ENCODE measurements at places on chromosomes 12 and 14. TPM values are rescaled to one million over a fixed set of nuclear protein-coding genes. Genes with fewer than 3 reads are reported as not detected.

The ISM2 gene
- not detected for total RNA-seq

The MMP14 gene
- total RNA-seq, result 162 TPM

The GPR84 gene
- total RNA-seq, result 1.5 TPM

The SMOC1 gene
- 1.5 TPM for total RNA-seq

The ABCD2 gene
- 1.1 TPM for total RNA-seq

DNA sequence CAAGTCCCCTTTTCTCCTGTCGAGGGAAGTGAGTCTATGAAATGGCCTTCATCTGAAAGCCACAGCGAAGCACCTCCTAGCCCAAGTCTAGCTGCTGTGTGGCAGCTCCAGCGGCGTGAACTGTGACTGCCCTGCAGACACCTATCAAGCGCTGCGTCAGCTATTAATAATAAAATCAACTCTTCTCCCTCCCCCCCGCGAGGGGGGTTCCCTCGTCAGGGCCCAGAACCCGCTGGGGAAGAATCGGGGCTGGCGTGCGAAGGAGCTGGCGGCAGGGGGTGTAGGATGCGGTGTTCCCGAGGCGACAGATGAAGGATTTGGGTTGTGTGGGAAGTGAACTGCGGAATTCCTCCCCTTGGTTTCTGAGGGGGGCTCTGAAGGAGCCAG, 662 bp upstream of the ATP2A2 start:
- DNase-seq, result no peak
- H3K27me3 ChIP-seq, result no peaks in the 10 kb centered on the region
- H3K4me3 ChIP-seq, result peak overlapping the region; percentile 79
- H3K27ac ChIP-seq, result peak overlapping the region; percentile 95

- peak overlapping the region; percentile 90 for H3K27ac ChIP-seq
- peaks cover 52% of the 10 kb centered on the region for H3K4me1 ChIP-seq
- no peaks in the 10 kb centered on the region for H3K36me3 ChIP-seq
- H3K27me3 ChIP-seq, result no peaks in the 10 kb centered on the region
Measured at GRCh38 chr12:111434680-111435338, 29.1 kb downstream of the SH2B3 start.

GRCh38 chr14:90942511-90942910, 117.9 kb downstream of the RPS6KA5 start:
- peaks cover 5% of the 10 kb centered on the region for H3K36me3 ChIP-seq
- no peak overlapping the region for H3K27ac ChIP-seq
- H3K4me3 ChIP-seq, result no peak overlapping the region
- DNase-seq, result no peak

- peaks cover 4% of the 10 kb centered on the region for H3K4me1 ChIP-seq
- no peak overlapping the region for H3K4me3 ChIP-seq
- H3K36me3 ChIP-seq, result no peaks in the 10 kb centered on the region
- H3K27ac ChIP-seq, result no peak overlapping the region
Measured at GRCh38 chr12:3744229-3744901, 8.5 kb downstream of the CRACR2A start.

GRCh38 chr14:23284654-23285529, 1.0 kb downstream of the HOMEZ start:
- no peaks in the 10 kb centered on the region for H3K27me3 ChIP-seq
- H3K36me3 ChIP-seq, result no peaks in the 10 kb centered on the region
- peak; percentile 35 for DNase-seq
- peak overlapping the region; percentile 77 for H3K4me3 ChIP-seq
- peak overlapping the region; percentile 94 for H3K27ac ChIP-seq

GRCh38 chr12:52346593-52346992, 20.7 kb downstream of the KRT85 start:
- no peaks in the 10 kb centered on the region for H3K36me3 ChIP-seq
- no peaks in the 10 kb centered on the region for H3K27me3 ChIP-seq
- no peak for DNase-seq
- H3K4me3 ChIP-seq, result no peak overlapping the region
- no peaks in the 10 kb centered on the region for H3K4me1 ChIP-seq
- no peak overlapping the region for H3K27ac ChIP-seq

DNA sequence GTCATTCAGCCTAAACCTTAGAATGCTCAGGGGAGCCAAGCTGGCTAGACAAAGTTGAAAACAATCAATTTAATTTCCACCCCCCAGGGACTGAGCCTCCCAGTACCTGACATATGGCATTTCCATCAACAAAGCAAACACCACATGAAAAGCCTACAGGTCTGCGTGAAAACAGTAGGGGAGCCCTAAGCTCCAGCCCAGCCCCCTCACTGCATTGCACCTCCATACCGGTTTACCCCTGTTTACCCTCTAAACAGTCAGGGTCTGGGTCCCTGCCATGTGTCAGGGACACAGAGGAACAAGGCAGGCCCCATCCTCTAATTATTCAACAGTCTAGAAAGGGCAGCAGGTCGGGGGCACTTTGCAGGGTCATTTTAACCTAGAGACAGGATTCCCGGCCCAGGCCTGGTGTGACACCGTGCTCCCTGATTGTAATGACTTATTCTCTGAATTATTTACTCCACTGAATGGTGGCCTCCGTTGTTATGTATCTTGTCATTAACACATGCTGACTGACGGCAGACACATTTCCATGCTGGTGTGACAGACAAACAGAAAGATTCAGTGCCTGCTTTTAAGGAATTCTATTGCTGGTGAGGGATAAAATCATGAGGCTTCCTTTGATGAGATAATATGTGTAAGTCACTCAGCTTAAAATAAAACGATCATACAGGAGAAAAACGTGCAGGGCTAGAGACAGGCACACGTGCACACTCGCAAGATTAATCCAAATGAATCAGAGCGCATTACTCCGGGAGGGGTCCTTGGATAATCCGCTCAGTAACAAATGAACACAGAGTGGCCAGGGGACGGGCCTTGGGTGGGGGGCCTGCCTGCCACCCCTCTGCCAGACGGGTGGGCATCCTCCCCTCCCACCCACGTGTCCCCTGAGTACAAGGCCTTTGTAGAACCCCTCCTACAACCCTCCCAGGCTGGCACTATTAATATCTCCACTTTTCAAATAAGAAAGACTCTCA, 23.2 kb downstream of the CCDC88C start:
- no peak for DNase-seq
- H3K27ac ChIP-seq, result no peak overlapping the region
- no peak overlapping the region for H3K4me3 ChIP-seq

DNA sequence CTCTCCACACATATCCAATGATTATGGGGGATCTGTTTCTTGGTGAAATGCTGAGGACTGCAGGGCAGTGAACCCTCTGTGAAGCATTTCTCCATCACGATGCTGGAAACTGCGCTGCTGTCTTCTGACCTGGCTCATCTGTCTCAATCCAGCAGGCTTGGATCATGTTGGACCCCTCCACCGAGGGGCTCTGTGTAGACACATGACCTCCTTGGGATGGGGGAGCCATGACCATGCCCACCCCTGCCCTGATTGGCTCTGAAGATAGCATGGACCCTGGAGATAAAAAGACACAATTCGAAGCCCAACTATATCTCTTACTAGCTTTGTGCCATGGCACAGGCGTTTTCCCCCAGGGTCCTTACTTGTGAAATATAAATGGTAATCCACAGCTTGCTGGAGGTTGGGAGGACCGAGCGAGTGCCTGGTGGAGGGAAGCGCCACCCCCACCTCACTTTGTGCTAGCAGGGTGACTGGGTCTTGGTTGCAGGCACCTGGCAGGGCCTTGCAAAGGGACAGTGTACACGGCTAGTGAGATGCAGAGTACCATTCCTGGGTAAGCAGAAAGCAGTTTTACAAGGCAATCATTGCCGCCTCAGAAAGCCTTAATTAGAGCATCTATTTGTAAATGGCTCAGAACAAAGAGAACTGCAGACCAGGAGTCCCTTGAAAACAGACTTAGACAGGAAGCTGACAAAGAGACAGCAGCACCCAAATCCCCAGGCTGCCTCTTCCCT, 2.4 kb upstream of the KRT83 start:
- no peak overlapping the region for H3K27ac ChIP-seq
- DNase-seq, result no peak
- H3K27me3 ChIP-seq, result peaks cover 11% of the 10 kb centered on the region
- no peaks in the 10 kb centered on the region for H3K36me3 ChIP-seq

- no peak for DNase-seq
- no peak overlapping the region for H3K27ac ChIP-seq
- H3K27me3 ChIP-seq, result peaks cover 3% of the 10 kb centered on the region
- no peaks in the 10 kb centered on the region for H3K36me3 ChIP-seq
- no peak overlapping the region for H3K4me3 ChIP-seq
Measured at GRCh38 chr14:36880276-36880675, 218.6 kb downstream of the PAX9 start.

- H3K27ac ChIP-seq, result peak overlapping the region; percentile 10
- no peaks in the 10 kb centered on the region for H3K27me3 ChIP-seq
- DNase-seq, result no peak
Measured at GRCh38 chr12:47193066-47193465, 113.3 kb upstream of the AMIGO2 start.

DNA sequence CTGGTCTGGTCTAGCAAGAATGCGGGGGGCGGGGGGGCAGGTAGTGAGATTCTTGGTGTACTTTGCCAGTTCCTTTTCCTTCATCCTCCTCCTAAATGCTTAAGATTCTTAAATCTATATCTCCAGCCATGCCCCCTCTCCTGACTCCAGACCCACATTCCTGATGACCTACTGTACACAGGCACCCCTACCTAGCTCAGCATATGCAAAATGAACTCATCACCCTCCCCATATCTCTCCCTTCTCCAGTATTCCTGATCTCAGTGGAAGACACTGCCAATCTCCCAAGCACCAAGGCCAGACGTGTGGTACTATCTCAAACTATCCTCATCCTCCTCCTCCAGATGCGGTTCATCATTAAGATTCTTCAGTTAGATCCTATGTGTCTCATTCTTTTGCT, 215.8 kb downstream of the SPTSSA start:
- DNase-seq, result no peak
- no peak overlapping the region for H3K4me3 ChIP-seq
- peaks cover 6% of the 10 kb centered on the region for H3K4me1 ChIP-seq
- H3K27me3 ChIP-seq, result no peaks in the 10 kb centered on the region
- H3K36me3 ChIP-seq, result no peaks in the 10 kb centered on the region
- H3K27ac ChIP-seq, result no peak overlapping the region

- DNase-seq, result no peak
- no peak overlapping the region for H3K4me3 ChIP-seq
- H3K4me1 ChIP-seq, result peaks cover 19% of the 10 kb centered on the region
- H3K36me3 ChIP-seq, result peaks cover 21% of the 10 kb centered on the region
- no peaks in the 10 kb centered on the region for H3K27me3 ChIP-seq
Measured at GRCh38 chr12:50720085-50720484, 43.8 kb upstream of the ATF1 start.

DNA sequence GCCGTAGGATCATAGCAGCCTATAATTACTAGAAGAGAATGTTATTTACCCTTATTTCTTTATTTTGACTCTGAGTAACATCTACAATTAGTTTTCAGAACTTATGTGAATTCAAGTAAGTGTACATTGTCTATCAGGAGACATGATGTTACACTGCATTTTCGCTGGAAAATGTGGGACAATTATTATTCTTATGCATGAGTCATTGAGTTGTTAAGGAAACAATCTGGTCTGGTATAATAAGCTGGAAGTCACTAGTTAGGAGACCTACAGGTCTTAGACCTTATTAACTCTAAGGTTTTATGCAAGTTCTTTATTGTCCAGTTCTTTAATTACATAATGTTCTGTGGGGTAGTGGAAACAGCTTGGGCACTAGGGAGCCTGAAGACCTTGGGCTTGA, 5.8 kb downstream of the KTN1 start:
- no peak overlapping the region for H3K27ac ChIP-seq
- no peak for DNase-seq
- H3K27me3 ChIP-seq, result no peaks in the 10 kb centered on the region
- no peak overlapping the region for H3K4me3 ChIP-seq
- peaks cover 22% of the 10 kb centered on the region for H3K4me1 ChIP-seq
- H3K36me3 ChIP-seq, result no peaks in the 10 kb centered on the region
